ENCODE measurements at places on chromosomes 16 and 17.

DNA sequence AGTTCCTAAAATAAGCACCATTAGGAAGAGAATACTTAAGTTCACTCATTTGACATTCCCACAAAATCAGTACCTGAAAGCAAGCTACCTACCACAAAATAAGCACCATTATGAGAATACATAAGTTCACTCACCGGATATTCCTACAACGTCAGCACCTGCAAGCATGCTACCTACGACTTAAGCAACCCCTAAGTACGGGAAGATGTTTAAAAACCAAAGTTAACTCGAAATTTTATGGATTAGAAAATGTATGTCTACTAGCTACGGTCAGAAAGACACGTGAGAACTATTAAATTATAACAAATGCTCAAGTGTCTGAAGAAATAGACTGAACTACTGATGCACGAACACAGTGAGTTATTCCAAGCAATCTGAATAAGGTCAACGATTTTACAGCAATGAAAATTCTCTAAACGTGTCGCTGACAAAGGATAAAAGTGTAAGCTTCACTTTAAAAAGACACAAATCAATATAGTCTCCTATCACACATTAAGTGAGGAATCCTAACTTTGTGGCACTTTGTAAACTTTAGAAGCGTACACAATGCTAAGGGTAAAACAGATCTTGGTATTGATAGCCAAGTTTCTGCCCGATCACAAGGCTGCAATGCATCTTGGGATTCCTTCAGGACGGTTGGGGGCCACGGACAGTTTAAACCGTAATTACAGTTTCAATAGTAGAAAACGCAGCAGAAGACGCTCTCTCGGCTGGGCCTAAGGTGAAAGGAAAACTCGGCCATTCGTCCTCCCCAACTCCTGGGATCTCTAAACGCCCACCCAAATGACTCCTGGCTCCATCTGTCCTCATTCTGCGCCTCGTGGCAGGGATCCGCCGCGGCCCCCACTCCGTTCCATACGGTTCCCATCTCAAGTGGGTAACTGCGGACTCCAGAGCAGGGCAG lies 1.3 kb downstream of the GSPT1 start:
- H3K36me3 ChIP-seq: peaks cover 29% of the 10 kb centered on the region
- peak overlapping the region; percentile 88 for H3K4me3 ChIP-seq
- H3K27ac ChIP-seq: peak overlapping the region; percentile 90
- DNase-seq: peak; percentile 49
- H3K27me3 ChIP-seq: peaks cover 4% of the 10 kb centered on the region

GRCh38 chr16:88355093-88355388 lies 27.7 kb upstream of the ZNF469 start:
- no peak for DNase-seq
- H3K36me3 ChIP-seq: no peaks in the 10 kb centered on the region
- no peaks in the 10 kb centered on the region for H3K4me1 ChIP-seq
- no peaks in the 10 kb centered on the region for H3K27me3 ChIP-seq

GRCh38 chr17:46264456-46265198 lies 30.3 kb upstream of the LRRC37A start:
- H3K27ac ChIP-seq: no peak overlapping the region
- peaks cover 6% of the 10 kb centered on the region for H3K36me3 ChIP-seq
- no peak for DNase-seq
- no peak overlapping the region for H3K4me3 ChIP-seq

- no peak overlapping the region for H3K27ac ChIP-seq
- no peak overlapping the region for H3K4me3 ChIP-seq
- no peak for DNase-seq
- no peaks in the 10 kb centered on the region for H3K27me3 ChIP-seq
- H3K4me1 ChIP-seq: peaks cover 17% of the 10 kb centered on the region
Observed at GRCh38 chr17:55283256-55283965, 18.7 kb downstream of the HLF start.

DNA sequence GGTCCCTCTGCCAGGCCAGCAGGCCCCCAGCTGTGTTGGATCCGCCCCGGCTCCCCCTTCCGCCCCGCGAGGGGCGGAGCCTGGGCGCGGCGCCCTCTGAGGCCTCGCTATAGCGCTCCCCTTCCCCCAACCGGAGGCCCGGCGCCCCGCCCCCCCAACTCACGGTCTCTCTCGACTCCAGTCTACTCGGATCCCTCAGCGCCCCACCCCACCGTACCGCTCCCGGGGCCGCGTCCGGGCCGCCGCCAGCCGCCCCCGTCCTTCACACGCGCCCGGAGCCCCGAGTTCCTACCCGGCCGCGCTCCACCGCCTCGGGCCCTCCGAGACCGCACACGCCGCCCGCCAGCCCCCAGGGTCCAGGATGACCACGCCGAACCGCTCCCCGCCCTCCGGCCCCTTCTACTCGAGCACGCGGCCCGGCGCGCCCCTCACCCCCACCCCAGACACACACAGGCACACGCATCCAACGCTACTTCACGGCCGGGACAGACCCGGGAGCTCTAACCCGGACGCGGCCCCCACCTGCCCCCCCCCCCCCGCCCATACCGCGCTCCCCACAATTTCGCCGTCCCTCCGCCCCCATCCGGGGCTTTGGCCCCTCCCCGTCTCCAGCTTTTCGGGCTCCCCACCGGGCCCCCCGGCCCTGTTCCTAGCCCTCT lies 1.4 kb downstream of the PHF23 start:
- peak overlapping the region; percentile 92 for H3K27ac ChIP-seq
- H3K36me3 ChIP-seq: peaks cover 64% of the 10 kb centered on the region
- H3K4me3 ChIP-seq: peak overlapping the region; percentile 87
- peaks cover 71% of the 10 kb centered on the region for H3K4me1 ChIP-seq

DNA sequence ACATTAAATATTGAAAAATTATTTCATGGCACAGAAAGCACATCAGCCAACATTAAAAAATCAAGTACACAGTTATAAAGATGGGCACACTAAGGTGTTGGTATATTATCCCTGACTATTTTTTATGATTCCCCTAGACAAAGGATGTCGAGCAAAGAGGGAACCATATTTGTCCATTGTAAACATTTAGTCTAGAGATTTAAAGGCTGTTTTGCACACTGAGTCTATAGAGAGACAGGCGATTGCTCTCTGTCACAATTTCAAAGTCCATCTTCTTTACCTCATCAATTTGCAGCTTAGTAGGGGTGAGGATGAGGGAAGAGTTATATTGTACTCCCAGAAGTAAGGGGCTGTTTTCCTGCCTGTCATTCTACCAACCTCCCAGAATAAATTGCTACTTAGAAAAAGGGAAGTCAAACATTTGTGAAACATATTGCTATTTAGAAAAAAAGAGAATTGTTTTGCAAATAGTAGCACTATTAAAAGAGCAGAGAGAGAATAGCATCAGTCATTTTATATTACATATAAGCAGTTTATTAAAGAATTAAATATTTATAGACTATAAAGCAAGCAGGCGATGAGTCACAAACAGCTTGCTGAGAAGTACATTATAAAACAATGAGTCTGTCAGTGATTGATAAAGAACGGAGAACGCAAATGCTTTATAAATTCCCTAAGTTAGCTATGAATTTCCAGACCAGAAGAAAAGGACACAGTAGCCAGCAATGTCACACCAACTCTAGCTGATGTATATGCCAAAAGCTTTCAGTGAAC lies 270.6 kb upstream of the PMFBP1 start:
- no peaks in the 10 kb centered on the region for H3K36me3 ChIP-seq
- H3K4me1 ChIP-seq: no peaks in the 10 kb centered on the region
- no peaks in the 10 kb centered on the region for H3K27me3 ChIP-seq
- no peak for DNase-seq

Measured in activated CD4-positive, alpha-beta memory T cell treated with anti-CD3 and anti-CD28 coated beads, Interleukin-2, amount 10 ng/mL, durations not matched to agents 7 days and 5 days (primary cell).